ENCODE measurements at places on chromosomes 4 and X.

GRCh38 chrX:65706041-65706828, 38.8 kb downstream of the MSN start:
- peak; percentile 65 for DNase-seq

- DNase-seq: no peak
Observed at GRCh38 chr4:183838987-183839712, 66.0 kb upstream of the STOX2 start.

DNA sequence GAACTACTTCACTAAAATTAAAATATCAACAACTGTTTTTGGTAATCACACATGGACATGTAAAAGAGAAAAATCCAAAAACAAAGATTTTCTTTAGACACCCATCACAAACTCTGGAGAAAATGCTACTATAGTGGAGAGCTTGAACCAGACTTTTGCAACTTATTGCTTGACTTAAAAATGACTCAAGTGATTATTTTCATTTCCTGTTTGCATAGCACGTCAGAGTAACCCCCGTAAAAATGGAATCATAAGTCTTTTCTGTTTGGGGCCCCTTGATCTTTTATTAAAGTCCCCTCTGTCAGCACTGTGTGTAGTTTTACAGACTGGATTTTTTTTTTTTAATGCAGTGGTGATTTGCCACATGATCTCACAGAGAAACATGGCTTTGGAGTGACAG, 79.5 kb downstream of the PRKG2 start:
- no peak for DNase-seq

- no peak for DNase-seq
Observed at GRCh38 chr4:5705647-5706320, 2.6 kb downstream of the EVC2 start.

DNA sequence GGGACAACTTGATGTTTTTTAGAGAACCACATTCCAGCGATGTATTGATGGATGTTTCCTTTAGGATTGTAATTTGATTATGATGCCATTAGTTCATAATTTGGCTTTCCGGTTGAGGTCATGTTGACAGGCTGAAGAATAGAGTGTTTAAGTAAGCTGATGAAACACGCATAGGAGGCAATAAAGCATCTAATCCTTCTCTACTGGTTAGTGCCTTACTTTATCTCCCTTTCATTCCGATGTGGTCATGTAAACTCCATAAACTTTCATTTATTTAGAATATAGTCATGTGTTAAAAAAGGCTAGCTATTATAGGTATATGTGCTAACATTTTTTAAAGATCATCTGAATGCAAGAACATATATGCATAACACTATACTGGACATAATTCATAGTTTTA, 15.0 kb downstream of the FRMPD4 start:
- DNase-seq: no peak

- no peak for DNase-seq
Observed at GRCh38 chr4:8033829-8034528, 94.3 kb upstream of the AFAP1 start.

DNA sequence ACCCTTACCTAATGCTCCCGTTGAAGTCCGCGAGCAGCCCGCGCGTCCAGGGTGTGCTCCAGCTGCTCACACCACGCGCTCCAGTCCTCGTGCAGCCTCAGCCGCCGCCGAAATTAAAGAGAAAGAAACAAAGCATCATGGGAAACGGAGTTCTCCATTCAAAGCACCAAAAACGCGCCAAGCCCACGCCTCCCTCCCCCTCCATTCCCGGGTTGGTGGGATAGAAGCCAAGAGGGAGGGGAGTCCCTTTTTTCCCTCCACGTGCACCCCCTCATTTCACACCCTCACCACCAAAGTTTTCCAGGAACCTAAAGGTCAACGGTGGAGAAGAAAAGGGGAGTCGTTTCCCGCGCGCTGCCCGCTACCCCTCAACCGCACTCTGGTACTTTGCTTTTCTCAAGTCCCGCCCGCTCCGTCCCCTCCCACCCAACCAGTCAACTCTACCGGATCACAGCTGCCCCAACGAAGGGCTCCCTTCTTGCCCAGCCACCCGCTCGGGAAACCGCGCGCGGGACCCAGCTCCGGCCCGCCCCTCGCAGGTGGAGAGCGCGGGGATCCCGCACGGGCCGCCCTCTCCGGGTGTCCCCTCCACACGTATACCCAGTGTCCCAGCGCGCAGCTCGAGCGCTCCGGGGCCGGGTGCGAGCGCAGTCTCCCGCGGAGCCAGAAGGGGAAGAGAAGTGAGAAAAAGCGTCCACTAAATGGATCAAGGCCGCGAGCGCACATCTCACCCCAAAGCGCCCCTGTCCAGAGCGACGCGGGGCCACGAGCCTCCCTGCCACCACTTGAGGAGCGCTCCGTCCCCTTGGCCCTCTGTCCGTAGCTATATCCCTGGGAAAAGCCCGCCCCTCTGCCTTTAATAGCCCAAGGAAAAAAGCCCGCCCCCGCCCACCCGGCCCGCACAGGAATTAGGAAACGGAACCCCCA, 65.1 kb upstream of the CCDC160 start:
- DNase-seq: no peak

DNA sequence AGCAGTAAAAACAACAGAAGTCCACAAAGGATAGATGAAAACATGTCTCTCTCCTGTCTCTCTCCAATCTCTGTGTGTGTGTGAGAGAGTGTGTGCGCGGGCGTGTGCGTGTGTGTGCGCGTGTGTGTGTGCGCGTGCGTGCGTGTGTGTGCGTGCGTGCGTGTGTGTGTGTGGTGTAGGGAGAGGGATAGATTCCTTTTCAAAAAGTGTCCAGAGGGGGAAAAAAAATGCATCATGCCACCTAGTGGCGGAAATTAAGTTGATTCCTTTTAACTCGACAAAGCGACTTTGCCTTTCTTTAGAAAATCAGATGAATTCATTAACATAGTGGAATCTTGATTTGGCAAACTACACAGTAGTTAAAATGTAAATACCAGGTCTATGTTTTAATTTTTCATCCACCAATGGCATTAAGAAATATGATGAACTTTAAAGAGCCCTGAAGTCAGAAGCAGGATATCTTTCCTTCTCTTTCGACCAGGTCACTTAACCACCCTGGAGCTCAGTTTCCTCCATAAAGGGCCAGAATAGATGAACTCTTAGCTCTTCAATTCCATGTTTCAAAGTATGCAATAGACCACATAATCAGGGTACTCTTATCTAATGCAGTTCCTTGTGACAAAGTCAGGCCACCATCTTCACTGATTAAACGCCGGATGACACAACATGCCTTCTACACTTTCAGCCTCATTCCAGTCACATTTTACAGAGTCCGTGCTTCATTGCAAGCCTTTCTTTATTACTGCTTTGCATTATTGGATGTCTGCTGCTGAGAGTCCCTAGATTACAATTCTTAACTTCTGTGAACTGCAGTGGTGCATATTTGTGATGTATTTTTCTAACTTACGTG, 162.8 kb downstream of the FBXO8 start:
- peak; percentile 65 for DNase-seq

GRCh38 chr4:135598151-135598550, 1396.6 kb upstream of the PABPC4L start:
- DNase-seq: no peak

DNA sequence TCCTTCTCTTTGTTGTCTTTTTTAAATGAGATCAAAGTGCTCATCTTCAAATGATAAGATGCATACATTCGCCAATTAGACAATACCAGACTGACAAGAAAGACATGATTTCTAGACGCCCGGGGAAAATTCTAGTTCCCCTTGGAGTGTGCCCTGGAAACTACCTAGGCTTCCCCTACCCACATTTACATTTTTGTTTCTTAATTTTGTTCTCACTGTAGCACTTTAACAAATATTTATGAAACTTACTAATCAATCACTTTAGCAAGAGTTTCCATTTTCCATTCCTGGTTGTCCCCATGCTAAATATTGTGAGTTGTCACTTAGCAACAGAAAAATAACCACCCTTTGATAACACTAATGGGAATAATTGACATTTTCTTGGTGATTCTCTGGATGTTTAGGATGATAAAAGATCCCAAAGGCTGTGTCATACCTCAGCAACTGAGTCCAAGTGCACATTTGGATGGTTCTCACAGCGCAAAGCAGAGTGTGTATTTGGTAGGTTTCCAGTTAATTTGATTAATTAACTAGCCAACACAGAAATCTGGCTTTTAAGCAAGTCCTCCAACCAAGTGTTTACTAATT, 69.6 kb downstream of the FGFBP1 start:
- no peak for DNase-seq

GRCh38 chrX:133444196-133444595, 28.9 kb upstream of the GPC4 start:
- DNase-seq: no peak

DNA sequence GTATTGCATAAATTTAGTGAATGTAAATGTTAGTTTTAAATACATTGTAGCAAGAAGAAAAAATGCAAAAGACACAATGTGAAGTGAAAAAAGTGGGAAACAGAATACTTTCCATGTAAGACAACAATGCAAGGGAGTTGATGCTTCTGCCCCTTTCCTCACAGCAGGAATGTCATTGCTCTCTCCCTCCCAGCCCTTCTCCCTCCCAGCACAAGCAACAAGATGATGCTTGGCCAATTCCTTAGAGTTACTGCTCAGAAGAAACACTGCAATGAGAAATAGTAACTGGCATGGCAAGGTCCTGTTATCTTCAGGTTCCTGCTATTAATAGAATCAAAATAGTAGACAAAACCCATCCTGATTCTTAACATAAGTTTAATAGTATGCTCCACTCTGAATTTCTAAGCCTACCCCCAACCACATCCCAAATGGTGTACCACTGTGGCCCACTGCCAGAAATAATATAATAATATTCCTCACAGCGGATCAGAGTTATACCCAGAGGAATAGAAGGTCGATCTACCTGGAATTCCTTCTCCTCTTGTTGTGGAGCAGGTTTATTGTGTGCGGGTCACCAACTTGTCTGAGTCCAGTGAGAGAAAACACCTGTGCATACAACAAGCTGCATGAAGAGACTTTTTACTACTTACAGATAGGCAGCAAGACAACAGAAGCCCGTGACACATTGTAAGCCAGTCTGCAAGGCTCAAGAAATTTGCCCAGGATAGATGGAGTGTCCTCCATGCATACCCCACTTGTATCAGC, 69.8 kb upstream of the SLC7A11 start:
- peak; percentile 45 for DNase-seq

GRCh38 chr4:8008391-8008790, 68.7 kb upstream of the AFAP1 start:
- no peak for DNase-seq

DNA sequence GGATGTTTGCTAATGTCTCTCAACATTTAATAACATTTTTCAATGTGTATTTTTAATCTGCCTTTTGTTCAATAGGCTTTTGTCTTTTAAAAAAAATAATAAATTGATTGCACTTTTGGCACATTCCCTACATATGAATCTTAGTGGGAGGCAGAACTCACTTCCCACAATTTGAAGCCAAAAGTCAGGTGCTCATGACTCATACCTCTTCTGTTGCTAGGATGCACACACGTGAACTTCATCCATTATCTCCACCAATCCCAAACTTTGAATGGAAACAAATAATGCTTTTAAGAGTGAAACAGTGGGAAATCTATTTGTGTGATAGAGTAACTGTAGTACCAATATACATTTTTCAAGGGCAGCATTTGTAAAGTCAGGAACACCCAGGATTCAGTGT, 260.5 kb downstream of the IQCM start:
- no peak for DNase-seq

DNA sequence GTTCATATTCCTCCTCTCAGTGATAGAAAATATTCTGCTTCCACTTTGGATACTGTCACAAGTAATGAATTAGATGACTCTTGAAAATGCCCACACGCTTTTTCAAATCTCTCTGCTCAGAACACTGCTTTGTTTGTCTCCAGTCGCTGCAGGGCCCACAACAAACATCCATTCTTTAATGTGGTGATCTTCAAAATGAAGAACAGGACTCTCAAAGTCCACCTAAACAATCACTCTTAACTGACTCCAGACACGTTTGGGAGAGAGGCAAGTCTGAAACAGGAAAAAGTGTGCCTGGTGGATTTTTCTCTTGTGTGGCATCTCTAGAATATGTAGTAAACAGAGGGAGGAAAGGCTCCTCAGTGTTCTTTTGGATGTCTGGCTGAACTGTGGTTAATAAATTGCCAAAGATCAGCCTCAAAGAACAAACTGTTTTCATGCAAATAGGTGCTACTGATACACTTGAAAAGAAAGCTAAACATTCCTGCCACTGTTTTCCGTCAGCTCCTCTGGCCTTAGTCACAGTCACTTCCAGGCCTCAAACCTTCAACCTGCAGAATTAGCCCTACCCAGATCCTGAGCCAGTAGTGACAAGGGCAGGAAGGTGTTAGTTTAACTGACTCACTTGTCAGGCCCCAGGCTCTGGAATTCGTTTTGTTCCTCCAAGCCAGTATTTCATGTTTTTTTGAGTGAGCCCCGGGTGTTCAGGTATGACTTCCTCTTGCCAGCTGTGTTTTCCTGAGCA, 259.6 kb upstream of the GPC4 start:
- no peak for DNase-seq

DNA sequence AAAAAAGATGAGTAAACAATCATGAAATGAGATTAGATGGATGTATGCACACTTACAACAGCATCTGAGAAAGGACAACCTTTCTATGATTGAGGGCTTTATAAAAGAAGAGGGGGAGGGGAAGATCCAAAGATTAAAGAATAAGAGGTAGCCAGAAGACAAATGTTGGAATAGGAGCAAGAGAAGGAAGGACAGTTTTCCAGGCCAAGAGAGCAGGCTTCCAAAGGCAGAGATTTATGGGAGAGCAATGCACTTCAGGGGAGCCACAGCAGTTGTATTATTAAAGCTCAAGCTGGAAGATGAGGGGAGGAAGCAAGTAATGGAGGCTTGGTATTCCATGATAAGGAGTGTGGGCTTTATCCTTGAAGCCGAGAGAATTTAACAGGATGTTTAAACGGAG, 110.3 kb upstream of the PTPN13 start:
- no peak for DNase-seq

DNA sequence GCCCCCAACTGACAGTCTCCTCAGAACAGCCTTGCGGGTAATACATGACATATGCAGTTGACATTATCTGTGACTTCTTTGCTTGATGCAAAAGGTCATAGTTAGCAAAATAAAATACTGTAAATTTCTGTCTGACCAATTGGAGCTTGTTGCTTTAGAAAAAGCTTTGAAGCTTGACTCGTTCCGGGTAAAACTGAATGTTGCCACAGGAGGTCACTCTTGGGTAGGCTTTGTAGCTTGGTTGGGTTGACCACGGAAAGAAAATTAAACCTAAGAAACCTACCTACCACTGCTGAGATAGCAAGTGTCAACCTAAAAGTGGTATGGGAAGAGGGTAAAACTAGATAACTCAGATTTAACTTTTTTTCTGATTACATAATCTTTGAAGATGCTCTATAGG, 23.2 kb downstream of the PRPS2 start:
- peak; percentile 60 for DNase-seq

DNA sequence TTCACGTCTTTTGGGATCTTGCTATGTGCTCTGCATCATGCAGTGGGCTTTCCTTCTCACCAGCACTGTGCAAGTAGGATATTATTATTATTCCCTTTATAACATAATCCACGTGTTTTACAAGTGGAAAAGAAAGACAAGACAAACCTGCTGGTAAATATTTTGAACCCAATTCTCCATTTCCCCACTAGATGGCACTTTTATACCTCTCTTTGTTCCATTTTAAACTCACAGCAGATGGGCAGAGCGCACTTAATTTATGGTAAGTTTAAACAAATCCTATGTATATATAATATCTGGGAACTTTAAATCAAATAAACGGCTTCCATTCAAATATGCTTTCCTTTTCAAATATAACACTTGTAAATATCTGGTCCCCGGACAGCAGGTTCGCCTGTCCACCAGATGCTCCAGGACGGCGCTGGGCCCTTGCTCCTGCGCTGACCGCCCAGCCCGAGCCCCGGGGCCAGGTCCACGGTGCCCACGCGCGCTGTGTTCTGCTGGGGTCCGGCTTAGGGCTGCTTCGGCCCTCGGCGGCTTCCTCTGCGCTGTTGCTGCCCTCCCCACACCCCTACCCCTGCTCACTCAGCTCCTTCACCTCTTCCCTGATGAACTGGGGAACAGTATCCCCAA, 31.1 kb downstream of the F11 start:
- peak; percentile 64 for DNase-seq
